Stimulated activated CD8-positive, alpha-beta memory T cell treated with anti-CD3 and anti-CD28 coated beads, Interleukin-7, amount 100 ng/mL, for 1 hour (primary cell): ENCODE measurements at places on chromosomes 1 and 21.

GRCh38 chr1:41918450-41919043 lies at the start of gene HIVEP3:
Gene HIVEP3, minus strand, starts transcription at chr1:41918922.
- DNase-seq = no peak

DNA sequence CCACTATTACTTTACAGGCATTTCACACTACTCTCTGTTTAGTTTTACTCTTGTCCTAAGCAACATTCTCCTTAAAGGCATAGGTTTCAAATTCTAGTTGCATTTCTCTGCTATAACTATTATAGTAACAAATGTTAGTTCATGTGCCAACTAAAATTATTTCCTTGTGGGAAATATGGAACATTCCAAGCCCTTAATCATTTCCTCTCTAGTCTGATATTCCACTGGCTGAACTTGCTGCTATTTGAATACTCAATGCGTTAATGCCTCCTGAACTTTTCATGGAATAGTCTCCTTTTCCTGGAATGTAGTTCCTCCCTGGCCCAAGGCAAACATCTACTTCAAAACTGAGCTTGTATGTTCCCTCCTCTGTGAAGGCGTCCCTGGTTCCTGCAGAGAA lies 19.3 kb upstream of the TBX19 start:
- no peak for DNase-seq

DNA sequence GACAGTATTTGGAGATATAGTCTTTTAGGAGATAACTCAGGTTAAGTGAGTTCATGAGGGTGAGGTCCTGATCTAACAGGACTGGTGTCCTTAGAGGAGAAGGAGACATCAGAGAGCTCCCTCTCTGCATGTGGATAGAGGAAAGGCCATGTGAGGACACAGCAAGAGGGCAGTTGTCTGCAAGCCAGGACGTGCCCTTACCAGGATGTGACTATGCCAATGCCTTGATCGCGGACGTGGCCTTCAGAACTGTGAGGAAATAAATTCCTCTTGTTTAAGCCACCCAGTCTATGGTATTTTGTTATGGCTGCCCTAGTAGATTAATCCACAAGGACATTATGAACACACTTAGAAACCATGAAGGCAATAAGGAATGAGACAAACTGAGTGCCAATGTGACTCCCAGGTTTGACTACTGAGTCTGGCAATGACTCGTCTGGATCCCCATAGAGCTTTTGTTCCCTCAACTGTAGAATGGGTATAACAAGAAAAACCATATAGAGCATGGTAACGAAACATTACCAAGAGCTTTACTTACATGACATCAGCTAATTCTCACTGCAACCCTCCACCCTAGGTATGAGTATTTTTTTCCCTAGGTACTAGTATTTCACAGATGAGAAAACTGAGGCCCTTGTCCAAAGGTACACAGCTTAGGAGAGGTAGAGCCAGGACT lies 6.5 kb downstream of the URB1 start:
- no peak for DNase-seq

- no peak for DNase-seq
Observed at GRCh38 chr21:33884376-33885171, 31.0 kb downstream of the ATP5PO start.

GRCh38 chr1:26045722-26046245 lies at the start of gene SLC30A2:
Gene SLC30A2, minus strand, starts transcription at chr1:26046118. Its CDS starts 222 bp downstream, at chr1:26045896.
- DNase-seq = no peak

DNA sequence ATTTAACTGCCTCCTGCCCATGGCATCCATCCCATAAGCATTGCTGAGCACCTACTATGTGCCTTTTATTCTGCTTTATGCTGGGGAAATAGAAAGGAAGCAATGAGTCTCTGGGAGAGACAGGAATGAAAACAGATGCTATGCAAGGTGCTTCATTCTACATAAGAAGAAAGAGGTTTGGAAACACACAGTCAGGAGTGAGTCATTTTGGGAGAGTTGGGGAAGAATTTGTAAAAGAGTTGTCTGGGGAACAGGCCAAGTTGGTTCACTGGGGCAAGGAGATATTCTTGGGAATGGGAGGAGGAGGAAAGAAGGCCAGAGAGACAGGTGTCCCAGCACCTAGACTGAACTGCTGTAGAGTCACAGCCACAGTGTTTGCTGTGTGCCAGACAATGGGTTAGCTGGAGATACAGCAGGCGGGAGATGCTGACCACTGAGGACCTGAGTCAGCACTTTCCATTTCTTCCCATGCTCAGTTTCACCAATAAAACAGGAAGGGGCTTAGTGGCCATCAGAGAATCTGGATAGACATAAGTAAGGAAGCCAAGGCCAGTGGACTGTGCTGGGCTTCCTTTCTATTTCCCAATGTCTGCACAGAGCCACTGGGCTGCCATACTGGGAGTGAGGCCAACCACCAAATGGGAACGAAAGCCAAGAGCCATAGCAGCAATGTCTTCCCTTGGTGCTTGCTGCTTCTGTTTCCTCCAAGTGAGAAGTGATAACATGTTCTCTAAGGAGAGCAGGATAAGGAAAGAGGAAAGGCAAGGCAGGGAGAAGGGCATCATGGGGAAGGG lies 187.7 kb upstream of the USP24 start:
- DNase-seq = no peak

DNA sequence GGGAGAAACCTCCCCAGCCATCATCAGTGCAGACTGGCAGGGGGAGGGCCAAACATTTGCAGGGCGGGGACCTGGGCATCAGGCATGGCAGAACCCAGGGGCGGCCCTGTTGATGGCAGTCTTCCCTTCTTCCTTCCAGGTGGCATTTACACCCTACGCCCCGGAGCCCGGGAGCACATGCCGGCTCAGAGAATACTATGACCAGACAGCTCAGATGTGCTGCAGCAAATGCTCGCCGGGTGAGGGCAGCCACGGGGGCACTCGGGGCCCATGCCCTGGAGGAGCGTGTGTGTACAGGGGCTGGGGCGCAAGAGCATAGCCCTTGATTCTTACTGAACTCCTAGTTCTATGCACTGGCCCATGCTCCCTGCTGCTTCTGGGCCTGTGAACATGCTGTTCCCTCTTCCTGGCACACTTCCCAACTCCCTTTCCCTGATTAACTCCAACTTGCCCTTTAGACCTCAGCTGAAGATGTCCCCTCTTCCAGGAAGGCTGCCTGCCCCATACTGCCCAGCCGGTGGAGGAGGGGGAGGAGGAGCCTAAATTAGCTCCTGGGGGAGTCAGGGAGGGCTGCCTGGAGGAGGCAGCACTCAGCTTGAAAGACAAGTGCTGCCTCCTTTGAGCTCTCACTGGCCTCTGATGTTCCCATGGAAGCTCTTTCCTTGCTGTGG lies 22.0 kb downstream of the TNFRSF1B start:
- DNase-seq = no peak

DNA sequence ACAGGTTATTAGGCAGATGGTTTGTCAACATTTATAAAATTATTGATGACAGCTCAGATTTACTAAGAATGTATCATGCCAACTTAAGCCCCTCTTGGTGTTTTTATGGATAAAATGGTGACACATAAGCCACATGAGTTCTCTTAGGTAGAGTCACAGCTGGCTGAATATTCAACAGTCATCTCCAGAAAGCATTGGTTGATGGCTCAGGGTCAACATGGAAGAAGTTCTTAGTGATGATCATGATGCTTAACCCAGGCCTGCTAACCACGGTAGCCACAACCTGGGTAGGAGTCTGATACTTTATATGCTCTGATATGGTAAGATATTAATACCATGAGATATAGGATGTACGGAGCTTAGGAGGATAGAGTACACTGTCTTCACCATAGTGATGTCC lies 46.4 kb upstream of the SIPA1L2 start:
- no peak for DNase-seq

DNA sequence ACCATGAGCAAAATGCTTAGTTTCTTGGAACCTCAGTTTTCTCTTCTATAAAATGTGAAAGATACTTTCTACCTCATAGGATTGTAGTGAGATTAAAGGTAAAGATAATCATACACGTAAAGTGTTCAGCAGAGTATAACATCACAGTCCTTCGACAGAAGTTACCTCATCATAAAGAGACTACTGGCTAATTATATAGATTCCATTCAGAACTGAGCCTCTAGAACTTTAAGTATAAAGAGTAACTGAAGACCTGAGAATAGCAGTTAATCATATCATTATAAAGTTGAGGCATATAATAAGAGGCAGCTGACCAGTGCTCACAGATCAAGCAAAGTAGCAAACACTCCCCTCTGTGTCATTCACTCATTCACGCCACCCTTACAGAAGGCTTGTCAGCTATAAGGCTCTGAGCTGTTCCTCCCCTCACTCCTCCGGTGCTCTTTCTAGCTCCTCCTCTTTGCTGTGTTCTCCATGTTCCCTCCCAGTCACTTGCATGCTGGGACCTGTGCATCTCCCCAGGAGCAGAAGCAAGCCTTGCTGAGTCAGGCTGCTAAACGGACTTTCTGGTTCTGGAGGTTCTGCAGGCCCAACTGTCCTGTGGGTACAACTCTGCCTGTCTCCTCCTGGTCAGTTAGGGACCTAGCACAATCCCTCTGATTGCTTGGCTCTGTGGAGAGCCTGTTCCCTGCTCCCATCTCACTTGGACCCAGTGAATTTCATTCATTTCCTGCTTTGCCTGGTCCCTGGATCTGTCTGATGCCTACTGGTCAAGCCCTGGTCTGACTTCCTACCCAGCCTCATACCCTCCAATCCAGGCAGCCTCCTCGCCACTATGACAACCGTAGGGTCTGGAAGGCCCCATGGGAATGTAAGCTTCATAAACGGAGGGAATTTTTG lies 28.3 kb upstream of the LY9 start:
- DNase-seq = no peak

DNA sequence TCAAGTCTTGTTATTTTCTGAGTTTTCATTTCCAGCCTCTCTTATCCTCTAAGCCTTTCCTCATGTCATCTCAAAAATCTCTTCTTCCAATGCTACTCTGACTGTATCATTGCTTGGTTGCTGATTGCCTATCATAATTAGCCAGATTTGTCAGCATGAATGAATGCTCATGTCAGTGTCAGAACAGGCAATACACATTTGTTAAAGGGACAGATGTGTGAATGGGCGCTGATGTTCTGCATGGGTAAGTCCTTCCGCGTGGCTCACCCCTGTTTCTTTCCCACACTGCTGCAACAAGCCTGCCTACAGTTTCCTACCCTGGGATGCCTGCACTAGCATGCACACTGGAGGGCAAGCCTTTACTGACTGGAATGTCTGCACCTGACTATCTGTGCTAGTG lies 100.6 kb downstream of the RHOU start:
- no peak for DNase-seq

GRCh38 chr1:52296345-52296744 lies 69.7 kb downstream of the CC2D1B start:
- DNase-seq = no peak

- no peak for DNase-seq
Observed at GRCh38 chr21:45934085-45934484, 47.5 kb upstream of the COL6A1 start.

DNA sequence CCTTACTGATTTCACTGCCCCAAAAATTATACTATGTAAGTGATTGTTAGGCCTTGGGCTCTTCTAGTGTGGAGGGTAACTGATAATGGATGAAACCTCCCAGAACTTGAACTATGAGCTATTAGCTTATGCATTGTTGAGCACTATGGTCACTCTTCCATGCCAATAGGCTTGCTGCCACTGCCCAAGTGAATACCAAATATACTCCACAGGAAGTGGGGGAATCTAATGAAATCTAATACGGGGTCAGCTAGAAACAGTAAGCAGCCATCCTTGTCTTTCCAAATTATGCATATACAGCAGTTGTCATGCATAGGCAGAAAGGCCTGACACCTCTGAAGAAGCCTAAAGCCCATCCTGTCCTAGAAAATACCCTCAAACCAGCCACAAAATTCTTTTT lies 198.7 kb upstream of the PTBP2 start:
- no peak for DNase-seq

GRCh38 chr1:33723251-33723650 lies 140.6 kb upstream of the HMGB4 start:
- no peak for DNase-seq

GRCh38 chr1:173122958-173123852 lies 72.5 kb upstream of the TNFSF18 start:
- no peak for DNase-seq

DNA sequence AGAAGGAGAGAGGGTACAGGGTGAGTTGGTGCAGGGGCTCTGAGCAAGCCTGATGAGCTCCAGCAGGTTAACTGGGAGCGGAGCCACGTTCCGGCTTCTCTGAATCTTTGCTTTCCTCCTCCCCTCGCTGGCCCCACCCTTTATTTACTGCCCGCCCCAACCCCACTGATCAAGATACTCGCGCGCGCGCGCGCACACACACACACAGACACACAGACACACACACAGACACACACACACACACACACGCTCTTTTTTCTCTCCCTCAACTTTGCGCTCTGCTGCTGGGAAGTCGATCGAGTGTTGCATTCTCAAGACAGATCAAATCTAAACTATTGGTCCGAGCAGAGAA lies at the start of gene GRIK1:
GRIK1 (minus strand) TSS at position 73 of the 352 bp plus-strand sequence.
- no peak for DNase-seq

DNA sequence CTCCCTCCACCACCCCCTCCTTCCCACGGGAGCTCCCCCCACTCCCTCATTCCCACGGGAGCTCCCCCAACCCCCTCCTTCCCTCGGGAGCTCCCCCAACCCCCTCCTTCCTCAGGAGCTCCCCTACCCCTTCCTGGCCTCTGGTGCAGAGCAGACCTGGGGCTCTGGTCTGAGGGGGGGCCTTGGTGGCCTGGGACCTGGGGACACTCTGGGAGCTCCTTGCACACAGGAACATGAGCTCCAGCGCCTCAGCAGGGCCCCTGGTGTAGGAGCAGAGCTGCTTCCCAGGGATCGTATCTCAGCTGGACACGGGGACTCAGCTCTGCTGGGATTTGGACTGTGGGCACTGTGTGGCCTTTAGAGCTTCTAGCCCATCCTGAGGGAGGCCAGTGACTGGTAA lies 19.7 kb upstream of the PRSS38 start:
- DNase-seq = no peak

GRCh38 chr1:161404051-161404597 lies 36.4 kb upstream of the CFAP126 start:
- no peak for DNase-seq

DNA sequence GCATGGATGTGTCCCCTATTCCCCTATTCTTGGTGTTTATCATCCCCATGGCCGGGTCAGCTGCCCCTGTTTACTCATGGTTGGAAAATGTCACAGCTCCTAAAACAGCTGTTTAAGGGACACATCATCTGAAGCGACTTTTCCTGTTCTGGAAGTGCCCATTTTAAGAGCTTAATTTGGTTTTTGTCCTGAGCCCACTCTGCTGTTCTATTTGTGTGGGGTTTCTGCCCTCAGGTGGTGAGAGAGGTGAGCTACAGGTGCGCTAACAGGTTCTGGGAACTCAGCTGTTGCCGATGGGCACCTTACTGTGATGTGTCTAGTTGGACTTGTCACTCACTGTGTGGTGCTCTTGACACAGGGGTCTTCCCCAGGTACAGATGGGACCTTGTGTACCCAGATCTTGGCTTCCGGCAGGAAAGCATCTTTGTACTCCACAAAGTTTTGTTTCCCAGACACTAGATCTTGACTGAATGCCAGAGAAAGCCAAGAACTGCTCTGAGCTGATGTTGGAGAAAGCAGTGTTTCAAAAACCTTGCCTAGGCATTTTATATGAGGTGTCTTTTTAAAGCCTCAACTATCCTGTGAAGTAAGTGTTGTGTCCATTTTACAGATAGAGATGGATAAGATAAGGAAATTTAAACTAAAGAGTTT lies 59.0 kb upstream of the CD1D start:
- no peak for DNase-seq

GRCh38 chr1:84504580-84505492 lies 1.4 kb upstream of the SPATA1 start:
- DNase-seq = no peak

- no peak for DNase-seq
Observed at GRCh38 chr1:68969441-68969840, 472.6 kb upstream of the DEPDC1 start.
